ENCODE measurements at places on chromosomes 12 and 14. TPM values are rescaled to one million over a fixed set of nuclear protein-coding genes. Genes with fewer than 3 reads are reported as not detected.

Gene REP15
- total RNA-seq, result 210 TPM

Gene FGF6
- total RNA-seq, result not detected

Gene WIF1
- not detected for total RNA-seq

Gene KLC1
- 427 TPM for total RNA-seq

Gene GUCY2C
- total RNA-seq, result 87.4 TPM

Gene APOF
- total RNA-seq, result not detected

- no peak for DNase-seq
These were observed 844 bp downstream of the GLTP start for GRCh38 chr12:109879351-109880042.

DNA sequence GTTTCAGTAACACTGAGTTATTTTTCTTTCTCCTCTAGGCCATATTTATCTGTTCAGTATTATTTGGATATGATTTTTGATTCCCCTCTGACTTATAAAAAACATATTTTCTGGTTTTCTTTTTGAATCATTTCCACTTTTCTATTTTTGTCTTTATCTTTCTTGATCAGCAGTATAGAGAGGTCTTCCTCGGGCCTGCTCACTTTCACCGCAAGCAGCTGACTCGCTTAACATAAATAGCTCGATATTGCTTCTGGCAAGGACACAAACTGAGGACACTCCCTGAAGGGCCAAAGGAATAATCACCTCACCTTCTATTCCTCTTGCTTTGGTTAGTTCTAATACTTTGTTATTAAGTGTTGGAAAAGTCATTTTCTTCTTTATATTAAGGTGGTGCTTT lies 25.8 kb upstream of the TRHDE start:
- DNase-seq, result no peak

GRCh38 chr12:32179011-32179395 lies 72.4 kb downstream of the BICD1 start:
- DNase-seq, result no peak

DNA sequence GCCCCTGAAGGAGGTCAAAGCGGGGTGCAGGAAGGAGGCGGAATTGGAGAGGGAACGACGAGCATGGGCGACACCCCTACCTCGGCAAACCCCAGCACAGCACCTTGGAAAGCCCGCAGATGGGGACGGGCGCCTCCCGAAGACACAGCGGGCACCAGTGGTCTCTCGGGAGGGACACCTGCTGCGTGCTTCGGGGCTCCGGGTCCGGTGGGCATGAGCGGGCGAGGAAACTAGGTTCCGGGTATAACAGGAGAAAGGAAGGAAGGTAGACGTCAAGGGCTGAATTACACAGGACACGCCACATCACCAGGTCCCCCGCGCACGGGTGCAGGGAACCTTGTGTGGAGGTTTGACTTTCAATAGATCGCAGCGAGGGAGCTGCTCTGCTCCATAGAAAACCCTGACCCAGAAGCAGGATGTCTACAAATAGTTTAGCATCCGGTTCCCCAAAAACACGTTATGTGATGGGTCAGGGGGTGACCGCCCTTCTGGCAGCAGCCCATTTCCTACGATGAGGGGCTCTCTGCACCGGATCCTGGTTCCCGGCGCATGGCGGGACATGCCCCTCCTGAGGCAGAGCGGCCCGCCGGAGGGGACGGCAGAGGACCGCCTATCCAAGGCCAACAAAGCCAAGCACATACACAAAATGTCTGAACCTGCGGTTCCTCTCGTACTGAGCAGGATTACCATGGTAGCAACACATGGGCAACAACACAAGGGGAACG lies 196.9 kb downstream of the ALG10 start:
- no peak for DNase-seq

DNA sequence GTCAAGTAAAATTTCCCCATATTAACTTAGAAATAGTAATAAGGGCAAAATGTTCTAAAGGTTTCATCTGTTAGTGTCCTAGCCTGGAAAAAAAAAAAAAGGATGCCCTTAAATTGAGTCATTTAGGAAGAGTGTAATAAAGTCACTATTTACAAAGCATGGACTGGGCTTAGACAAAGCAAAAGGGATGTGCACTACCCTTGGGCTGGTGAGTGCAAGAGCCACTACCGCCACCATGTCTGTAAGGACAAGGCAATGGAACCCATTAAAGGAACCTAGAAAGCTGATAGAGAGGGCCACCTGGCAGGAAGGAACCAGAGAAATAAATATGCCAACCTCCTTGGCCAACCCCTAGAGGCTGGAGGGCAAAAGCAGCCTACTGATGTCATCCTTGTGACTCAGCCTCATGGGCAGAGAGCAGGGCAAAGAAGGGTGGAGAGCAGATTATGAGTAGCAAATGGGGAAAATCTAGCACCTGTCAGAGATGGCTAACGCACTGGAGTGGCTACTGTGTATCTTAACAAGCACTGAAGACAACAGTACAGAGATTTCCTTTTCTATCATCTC lies 59.5 kb upstream of the FUT8 start:
- peak; percentile 40 for DNase-seq

DNA sequence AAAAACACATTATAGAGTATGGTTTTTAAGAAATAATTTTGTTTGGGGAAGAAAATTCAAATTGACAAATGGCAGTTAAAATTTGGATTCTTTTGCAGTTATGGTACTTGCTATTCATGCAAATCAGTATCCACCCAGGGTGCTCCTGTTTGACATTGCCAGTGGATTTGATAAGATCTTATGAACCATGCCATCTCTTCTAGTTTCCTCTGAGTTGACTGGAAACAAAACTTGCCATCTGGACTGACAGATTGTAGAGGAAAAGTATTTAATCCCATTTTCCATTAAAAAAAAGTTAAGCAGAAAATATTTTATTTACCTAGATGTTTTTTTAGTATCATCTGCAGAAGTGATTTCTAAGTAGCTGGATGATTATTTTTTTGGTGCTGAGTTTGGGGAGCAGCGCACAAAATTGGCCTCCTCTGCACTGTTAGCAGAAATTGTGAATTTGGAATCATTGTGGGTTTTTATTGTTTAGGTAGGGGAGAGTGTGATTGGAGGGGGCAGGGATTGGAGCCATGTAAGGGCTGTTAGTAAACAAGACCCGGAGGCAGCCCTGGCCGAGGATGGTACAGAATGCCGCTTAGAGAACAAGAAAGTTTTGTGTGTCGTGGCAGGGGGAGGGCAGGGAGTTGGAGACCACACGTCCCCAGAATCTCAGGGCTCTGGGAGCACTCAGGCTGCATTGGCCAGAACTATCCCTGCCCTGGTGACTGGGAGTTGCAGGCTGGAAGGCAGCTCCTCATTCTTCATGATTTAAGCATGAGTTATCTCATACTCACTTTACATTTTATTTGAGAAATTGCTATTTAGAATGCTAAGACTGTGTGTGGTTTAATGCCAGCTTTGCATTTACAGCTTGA lies 56.6 kb downstream of the WDR20 start:
- no peak for DNase-seq

DNA sequence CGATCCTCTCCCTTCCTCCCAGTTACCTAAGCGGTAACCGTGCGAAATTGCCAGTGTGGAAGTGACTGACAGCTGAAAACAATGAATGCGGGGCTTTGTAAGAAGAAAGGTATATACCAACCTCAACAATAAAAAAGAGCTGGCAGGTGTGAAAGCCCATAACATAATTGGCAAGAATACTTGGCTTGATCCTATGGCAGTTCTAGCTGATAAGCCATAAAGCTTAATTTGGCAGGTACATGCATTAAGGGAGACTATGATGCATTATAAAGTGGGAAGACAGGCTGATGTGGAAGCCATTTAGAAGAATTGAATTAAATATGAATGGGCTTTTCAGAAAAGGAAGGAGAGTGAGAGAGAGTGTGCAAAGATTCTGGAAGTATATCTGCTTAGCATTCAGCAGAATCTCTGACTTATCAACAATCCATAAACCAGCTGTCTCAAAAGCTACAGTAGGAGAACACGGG lies 71.3 kb downstream of the CRACR2A start:
- DNase-seq, result no peak

DNA sequence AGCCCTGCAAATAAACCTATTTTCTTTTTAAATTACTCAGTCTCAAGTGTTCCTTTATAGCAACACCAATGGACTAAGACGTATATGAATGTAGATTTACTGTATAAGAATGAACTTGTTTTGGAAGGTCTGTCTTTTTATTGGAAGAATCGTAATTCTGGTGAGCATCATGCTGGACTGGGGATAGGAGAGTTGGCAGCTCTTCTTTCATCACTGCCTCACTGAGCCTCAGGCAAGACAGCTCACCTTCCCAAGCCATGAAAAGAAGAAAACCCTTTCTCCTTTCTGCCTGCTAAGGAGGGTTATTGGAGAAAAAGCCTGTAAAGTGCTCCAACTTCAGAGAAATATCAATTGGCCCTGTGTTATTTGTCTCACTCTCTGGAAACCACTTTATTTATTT lies 9.1 kb upstream of the RNF34 start:
- DNase-seq, result no peak

GRCh38 chr12:43914923-43915468 lies 79.1 kb downstream of the TMEM117 start:
- DNase-seq, result no peak

GRCh38 chr12:57016348-57016747 lies at the start of gene TAC3:
TAC3 (minus strand) TSS chr12:57016529; CDS start chr12:57015797, 732 bp downstream.
- DNase-seq, result no peak

- DNase-seq, result no peak
These were observed 3.7 kb downstream of the TDG start for GRCh38 chr12:103969391-103969790.

DNA sequence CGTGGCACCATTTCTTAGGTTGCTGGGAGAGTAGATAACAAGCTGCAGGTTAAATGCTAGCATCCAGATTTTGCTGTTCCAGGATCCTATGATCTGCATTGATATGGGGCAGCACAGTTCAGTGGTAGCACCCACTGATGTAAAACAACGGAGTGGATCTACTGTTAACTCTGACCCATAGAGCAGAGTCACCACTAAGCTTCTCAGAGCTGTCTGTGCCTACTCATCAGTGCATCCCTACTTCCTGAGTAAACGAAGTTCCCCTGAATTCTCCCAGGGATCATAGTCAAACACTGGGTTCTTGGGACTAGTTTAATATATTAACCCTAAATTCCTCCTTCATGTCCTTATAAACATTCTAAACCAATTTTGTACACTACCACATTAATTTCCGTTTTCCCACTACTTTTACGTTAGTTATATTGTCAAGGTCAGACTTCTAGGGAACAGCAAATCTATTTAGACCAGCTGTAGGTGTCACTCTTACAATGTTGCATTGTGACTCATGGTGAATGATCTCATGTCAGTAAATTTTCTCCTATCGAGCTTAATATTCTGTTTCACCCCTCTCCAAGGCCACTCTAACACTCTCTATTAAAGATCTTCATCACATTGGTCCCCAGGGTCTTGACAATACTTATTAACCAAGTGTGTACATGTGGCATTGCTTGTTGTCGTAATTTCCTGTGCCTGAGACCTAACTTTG lies 10.3 kb downstream of the RERGL start:
- DNase-seq, result no peak

DNA sequence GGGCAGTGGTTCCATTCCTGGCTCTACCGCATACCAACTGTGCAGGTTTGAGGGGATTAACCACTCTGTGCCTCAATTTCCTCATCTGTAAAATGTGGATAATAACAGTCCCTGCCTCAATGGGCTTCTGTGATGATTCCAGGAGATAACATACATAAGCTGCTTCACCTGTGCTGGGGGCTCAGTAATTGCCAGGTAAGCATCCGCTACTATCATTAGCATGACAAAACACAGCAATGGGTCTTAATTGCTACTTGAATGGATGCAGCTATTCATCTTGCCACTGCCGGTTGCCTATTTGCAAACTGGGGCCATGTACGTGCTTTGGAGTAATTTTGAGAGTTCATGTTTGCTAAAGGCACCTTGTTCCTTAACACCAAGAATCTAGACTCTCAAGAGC lies 132.6 kb downstream of the TMEM132D start:
- DNase-seq, result no peak

DNA sequence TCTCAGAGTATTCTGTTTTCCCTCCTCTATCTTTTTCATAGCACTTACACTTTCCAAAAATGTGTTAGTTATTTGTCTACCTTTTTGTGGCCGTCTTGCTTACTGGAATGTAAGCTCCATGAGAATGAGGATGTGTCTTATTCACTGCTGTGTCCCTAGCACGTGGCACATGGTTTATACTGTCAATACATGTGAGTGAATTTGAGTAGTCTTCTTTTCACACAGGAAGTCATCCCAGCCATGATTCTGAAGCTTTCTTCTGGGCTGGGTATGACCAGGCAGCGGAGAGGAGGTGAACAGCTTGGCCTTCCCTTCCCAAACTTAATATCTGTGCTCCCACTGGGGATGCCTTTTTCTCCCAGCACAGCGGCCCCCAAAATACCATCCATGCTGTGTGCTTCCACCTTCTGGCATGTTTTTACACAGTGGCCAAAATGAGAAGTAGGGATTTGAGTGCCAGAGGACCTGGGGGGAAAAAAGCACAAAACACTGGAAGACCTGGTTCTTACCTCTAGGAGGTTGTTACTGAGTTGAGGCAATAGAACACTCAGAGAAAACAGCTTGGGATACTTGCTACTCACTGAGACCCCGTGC lies 10.3 kb downstream of the PLEKHG3 start:
- DNase-seq, result no peak

GRCh38 chr12:65586796-65587195 lies 237.5 kb upstream of the HMGA2 start:
- no peak for DNase-seq

- no peak for DNase-seq
These were observed 10.3 kb downstream of the HNF1A start for GRCh38 chr12:120988658-120989057.

DNA sequence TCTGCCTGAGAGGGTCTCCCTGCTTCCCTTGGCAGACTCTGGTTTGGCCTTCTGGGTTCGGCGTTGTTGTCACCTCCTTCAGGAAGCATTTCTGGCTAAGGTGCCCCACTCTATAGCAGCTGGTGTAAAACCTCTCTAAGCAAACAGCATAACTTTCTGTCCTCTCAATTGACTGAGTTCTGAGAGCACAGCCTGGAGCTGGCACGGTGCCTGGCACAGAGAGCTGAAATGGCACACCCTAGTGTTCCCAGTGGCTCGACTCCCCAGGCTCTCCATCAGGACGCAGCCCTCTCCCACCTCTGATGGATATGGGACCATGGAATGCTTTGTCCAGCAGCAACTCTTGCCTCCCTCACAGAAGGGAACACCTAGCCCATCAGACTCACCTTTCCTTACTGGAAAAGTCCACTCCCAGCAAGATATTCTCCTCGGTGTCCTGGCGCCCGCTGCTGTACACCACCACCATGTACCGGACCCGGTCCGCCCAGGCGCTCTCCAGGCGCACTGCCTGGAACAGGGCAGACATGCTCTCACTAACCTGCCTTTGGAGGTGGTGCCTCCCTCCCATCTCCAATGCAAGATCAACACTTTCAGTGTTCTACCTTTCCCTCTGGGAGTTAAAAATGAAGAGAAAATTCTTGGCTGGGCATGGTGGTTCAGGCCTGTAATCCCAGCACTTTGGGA lies 40.6 kb downstream of the SSH1 start:
- peak; percentile 67 for DNase-seq

DNA sequence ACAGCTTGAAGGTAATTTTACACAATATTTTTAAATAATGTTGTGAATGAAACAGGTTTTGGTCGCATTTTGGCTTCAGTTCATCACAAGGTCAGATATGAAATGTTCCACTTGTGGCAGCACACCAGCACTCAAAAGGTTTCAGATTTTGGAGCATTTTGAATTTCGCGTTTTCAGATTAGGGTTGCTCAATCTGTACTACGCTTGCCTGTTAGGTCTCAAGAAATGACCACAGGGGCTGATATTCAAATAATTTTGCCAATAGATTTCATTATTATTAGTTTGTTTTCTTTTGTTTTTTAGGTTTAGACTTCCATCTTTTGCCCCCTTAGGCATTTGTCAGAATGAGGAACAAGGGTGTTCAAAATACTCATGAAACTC lies 29.8 kb downstream of the DICER1 start:
- no peak for DNase-seq

GRCh38 chr12:131061041-131061806 lies 107.5 kb downstream of the ADGRD1 start:
- DNase-seq, result no peak
